ENCODE measurements at places on chromosomes 12 and 14.

- DNase-seq = peak; percentile 71
These were observed 4.5 kb downstream of the DHRS2 start for GRCh38 chr14:23640524-23641141.

- DNase-seq = no peak
These were observed 5.2 kb upstream of the CEP170B start for GRCh38 chr14:104859900-104860299.

DNA sequence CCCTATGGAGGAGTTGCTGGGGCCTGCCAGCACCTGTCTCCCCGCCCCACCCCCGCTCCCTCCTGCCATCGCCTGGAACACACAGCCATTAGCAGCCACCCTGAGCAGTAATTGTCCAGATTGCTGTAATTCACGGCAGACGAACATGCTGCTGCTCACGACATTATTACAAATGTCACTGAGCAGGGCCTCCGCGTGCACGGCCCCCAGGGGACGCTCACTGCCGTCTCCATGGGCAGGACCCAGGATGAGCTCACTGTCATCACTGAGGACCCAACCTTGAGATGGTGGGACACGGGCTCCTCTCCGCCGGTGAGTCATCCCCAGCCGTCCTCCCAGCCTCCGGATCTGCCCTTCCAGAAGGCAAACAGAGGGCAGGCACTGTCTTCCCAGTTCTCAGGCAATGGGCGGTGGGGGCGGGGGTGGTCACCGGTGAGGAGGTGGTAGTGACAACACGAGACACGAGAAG is 100.4 kb downstream of the RFLNA start:
- DNase-seq = no peak

GRCh38 chr12:7146228-7146627 is 16.1 kb downstream of the CLSTN3 start:
- no peak for DNase-seq

- DNase-seq = no peak
These were observed 157.1 kb downstream of the PLCZ1 start for GRCh38 chr12:18580706-18581105.

- no peak for DNase-seq
These were observed 1338.8 kb upstream of the SEL1L start for GRCh38 chr14:82872494-82872893.

- DNase-seq = no peak
These were observed 4.2 kb upstream of the XPOT start for GRCh38 chr12:64400041-64400440.

- no peak for DNase-seq
These were observed 6.4 kb downstream of the ITGB7 start for GRCh38 chr12:53200458-53201176.

DNA sequence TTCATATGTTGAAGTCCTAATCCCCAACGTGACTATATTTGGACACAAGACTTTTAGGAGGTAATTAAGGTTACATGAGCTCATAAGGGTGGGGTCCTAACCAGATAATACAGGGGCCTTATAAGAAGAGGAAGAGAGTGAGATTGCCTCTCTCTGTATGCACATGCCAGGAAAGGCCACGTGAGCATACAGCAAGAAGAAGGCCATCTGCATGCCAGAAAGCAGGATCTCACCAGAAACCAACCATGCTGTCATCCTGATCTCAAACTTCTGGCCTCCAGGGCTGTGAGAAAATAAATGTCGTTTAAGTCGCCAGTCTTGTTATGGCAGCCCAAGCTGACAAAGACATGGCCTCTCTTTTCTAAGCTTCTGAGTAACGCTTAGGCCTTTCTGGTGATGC is 69.0 kb upstream of the GPHB5 start:
- DNase-seq = no peak

DNA sequence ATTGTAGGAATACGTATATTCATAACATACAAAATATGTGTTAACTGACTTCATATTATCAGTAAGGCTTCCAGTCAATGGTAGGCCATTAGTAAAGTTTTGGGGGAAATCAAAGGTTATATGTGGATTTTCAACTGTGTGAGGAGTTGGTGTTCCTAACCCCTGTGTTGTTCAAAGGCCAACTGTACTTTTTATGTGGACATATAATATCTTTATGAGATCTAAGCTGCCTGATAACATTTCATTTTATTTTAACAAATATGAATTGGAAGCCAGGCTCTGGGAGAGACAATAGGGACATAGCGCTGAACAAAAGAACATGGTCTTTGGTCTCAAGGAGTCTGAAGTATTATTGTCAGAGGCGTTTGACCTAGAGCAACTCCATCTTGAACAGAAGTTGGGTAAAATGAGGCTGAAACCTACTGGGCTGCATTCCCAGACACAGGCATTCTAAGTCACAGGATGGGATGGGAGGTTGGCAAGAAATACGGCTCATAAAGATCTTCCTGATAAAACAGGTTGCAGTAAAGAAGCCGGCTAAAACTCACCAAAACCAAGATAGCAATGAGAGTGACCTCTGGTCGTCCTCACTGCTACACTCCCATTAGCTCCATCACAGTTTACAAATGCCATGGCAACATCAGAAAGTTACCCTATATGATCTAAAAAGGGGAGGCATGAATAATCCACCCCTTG is 147.2 kb downstream of the KSR2 start:
- no peak for DNase-seq

DNA sequence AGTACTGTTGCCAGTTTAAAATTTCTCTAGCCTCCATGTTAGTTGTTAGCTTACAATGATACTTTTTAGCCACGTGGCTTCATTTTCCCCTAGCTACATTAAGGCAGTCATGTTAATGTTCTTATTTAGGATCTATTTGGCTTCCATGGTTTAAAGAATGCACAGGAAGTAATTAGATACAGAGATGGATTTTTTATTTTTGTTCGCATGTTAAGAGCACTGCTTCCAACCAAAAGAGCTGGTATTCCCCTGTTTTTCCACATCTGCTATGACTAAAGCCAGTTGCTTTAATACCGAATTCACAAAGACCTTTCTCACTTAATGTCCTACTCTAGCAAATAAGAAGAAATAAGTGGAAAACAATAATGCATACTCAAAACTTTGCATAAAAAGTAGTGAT is 45.1 kb downstream of the PRORP start:
- DNase-seq = no peak

DNA sequence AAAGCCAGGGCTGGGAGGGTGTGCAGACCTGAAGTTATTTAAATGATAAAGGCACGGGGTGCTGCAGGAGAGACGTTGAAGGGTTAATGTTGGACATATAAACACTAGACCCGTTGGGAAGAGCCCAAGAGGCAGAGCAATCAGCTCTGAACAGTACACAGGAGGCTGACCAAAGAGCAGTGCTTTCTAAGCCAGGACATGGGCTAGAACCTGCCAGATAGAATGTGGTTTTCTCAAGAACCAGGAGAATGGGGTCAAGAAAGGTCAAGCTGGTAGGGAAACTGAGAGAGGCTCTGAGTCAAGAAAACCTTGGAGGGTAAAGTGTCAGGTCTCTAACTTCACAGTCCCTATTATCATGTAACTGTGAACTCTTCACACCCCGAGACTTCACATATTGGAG is 143.2 kb upstream of the EEA1 start:
- no peak for DNase-seq

DNA sequence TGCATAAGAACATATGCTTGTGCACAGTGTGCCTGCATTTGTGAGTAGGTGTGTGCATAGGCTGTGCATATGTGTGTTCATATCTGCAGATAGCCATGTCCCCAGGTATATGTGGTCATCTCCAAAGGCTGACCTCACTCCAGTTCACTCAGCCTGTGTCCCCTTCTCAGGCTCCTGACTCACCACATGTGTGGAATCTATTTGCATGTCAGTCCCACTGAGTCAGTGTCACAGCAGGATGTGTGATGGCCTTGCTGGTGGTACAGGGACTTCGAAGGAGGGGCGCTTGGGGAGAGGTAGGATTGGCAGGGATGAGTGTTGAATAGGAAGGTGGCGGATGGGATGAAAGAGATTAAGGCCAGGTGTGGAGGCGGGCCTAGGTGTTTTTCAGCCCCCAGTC is 35.5 kb downstream of the KRT80 start:
- DNase-seq = no peak

DNA sequence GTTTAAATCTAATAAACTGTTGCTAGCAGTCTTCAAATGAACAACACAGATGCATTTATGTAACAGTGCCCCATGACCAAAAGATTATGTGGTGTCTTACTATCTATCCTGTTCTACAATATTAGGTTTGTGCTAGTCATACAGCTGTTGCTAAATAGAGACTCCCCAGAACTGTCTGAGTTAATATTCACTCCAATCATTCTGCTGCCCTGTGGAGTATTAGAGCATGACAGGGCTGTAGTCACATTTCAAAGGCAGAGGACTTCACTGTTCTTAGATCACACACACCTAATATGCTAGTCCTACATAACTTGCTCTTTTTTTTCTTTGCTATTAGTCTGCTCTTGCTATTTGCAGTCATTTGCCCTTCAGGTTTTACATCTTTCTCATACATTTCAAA is 157.6 kb upstream of the MDGA2 start:
- no peak for DNase-seq

- DNase-seq = no peak
These were observed 29.1 kb downstream of the MED13L start for GRCh38 chr12:116248433-116248832.

GRCh38 chr12:55997535-55997859 is 421 bp downstream of the SUOX start:
- DNase-seq = no peak

DNA sequence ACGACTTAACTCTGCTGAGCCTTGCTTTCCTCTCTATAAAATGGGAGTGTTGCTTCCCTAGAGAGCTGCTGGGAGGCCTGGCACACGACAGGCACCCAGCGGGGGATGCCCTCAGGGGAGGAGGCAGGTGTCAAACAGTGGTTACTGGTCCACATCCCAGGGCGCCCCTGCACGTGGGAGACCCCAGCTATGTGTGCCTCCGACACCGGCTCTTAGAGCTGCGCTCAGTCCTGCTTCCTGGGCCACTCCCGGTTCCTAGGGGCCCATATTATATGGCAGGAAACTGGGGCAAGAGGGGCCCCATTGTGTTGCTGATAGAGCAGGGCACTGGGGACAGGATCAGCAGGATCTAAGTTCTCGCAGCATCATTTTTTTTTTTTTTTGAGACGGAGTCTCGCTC is 47.3 kb downstream of the CHGA start:
- DNase-seq = no peak

DNA sequence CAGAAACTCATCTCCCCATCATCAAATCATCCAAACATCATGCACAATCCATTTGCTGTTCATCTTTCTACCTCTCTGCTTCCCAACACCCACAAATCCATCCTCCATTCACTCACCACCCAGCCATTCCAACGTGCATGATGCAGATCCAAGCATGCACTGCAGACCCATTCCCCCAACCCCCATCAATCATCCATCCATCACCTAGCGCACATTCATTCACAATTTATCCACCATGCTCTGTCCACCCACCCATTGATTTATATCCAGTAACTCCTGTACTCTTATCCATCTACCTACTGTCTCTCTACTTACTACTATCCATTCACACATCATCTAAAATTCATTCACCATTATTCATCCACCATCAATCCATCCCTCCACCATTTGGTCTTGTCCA is 4.0 kb upstream of the AMN start:
- DNase-seq = no peak

- no peak for DNase-seq
These were observed 1101.4 kb downstream of the BCL11B start for GRCh38 chr14:98170575-98170974.

GRCh38 chr14:101202627-101203404 is 299.3 kb upstream of the RTL1 start:
- DNase-seq = no peak

- peak; percentile 37 for DNase-seq
These were observed 10.9 kb downstream of the ZNF664 start for GRCh38 chr12:123983822-123984485.

DNA sequence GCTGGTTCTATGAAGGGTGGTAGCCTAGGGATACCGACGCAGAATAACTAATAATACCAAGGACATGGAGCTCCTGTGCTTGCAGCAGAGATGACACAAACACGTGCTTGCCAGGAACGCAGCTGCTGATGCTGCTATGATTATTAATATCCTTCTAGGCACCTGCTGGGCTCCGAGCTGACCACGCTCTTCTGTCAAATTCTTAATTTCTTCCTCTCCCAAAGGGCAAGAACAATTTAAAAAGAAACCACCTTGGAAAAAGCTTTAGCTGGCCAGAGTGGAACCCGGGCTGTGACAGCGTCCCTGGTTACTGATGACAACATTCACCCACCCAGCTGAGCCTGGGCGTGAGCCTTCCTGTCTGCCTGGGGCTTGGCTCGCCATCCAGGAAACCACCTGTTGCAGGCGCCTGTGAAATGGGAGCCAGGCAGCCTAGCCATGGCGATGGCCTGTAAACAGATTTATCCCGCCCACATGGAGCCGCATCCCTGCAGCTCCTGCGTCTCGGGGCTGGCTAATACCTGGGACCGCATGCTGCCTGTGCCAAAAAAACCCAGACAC is 28.8 kb downstream of the CLMN start:
- DNase-seq = no peak

GRCh38 chr12:79557690-79558315 is 133.0 kb downstream of the PAWR start:
- DNase-seq = no peak

DNA sequence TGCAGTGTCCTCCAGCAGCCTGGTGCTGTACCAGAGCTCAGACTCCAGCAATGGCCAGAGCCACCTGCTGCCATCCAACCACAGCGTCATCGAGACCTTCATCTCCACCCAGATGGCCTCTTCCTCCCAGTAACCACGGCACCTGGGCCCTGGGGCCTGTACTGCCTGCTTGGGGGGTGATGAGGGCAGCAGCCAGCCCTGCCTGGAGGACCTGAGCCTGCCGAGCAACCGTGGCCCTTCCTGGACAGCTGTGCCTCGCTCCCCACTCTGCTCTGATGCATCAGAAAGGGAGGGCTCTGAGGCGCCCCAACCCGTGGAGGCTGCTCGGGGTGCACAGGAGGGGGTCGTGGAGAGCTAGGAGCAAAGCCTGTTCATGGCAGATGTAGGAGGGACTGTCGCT is 15.2 kb downstream of the C12orf43 start:
- no peak for DNase-seq

GRCh38 chr12:21369141-21369980 is 3.3 kb upstream of the IAPP start:
- DNase-seq = no peak
